ENCODE measurements at places on chromosomes 2 and 18.

GRCh38 chr2:45765007-45765727, 113.7 kb downstream of the PRKCE start:
- no peak for DNase-seq

GRCh38 chr2:159101755-159102489, 133.5 kb downstream of the TANC1 start:
- DNase-seq: no peak

GRCh38 chr2:7588295-7588694, 671.1 kb downstream of the RNF144A start:
- no peak for DNase-seq

DNA sequence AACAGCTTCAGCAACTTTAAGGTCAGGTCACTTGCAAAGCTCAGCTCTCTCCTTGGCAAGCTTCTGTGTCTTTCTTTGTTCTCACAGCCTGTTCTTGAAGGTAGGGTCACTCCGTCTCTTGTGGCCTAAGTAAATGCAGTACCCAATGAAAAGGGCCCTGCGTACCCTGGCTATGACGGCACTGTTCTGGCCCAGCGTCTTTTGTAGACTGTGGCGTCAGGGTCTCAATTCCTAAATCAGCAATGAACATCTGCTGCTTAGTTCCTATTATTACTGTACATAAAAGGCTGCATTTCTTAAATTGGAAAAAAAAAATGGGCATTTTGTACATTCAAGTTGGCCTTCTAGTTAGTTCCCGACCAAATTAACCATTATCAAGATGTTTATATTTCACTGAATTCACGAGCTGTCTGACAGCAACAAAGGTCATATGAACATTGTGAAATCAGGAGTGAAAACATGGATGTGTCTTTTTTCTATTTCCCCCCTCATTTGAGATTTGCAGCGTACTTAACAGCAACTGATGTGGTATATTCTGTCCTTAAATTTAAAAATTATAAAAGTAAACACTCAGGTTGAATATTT, 17.0 kb upstream of the MTCL1 start:
- no peak for DNase-seq

DNA sequence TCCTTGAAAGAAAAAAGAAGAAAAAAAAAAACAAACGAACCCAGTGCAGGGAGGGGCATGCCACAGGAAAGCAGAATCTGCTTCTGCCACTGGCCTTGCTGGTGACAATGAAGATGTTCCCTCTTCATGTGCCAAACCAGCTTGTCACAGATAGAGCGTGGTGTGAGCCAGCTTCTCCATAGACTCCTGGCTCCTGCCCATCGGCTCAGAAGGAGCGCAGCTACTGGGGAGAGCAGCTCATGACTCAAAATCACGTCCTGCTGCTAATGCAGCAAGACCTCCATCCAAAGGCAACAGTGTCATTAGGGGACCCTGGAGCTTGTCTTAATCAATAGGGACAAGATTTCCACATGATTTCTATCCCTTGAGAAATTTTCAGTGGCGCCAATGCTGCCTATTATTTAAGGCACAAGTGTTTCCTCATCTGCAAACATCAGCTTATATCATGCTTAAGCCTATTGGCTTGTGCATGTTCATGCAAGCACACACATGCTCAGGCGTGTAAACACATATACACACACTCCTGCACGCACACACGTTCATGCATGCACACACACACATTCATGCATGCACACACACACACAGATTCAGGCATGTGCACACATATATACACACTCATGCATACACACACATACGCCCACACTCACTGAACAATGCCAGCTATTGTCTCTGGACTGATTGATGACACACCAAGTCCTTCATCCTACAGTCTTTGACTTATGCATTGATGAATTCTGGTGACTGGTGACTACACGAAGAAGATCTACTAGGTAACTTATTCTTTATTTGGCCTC, 682.0 kb upstream of the ID2 start:
- DNase-seq: no peak

GRCh38 chr2:115194623-115195022, 752.2 kb downstream of the DPP10 start:
- DNase-seq: no peak

- no peak for DNase-seq
Measured at GRCh38 chr2:179170901-179171300, 93.7 kb downstream of the SESTD1 start.

DNA sequence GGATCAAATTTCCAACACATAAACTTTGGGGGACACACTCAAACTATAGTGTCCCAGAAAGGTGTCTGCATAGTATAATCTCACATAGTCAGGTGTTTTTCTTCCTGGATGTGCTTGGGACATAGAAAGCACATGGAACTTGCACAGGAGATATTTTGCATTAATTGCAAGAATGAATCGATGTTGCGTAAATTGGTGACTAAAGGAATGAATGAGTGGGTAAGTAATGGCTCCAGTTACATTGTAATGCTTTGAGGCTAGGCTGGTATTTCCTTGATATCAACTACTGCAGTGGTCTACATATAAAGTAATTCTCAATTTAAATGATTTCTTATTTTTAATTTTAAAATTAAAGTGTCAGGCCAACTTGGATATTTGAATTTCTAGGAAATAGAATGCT, 53.4 kb downstream of the SH3RF3 start:
- DNase-seq: no peak

- DNase-seq: no peak
Measured at GRCh38 chr2:240970816-240971215, 27.6 kb upstream of the SNED1 start.

DNA sequence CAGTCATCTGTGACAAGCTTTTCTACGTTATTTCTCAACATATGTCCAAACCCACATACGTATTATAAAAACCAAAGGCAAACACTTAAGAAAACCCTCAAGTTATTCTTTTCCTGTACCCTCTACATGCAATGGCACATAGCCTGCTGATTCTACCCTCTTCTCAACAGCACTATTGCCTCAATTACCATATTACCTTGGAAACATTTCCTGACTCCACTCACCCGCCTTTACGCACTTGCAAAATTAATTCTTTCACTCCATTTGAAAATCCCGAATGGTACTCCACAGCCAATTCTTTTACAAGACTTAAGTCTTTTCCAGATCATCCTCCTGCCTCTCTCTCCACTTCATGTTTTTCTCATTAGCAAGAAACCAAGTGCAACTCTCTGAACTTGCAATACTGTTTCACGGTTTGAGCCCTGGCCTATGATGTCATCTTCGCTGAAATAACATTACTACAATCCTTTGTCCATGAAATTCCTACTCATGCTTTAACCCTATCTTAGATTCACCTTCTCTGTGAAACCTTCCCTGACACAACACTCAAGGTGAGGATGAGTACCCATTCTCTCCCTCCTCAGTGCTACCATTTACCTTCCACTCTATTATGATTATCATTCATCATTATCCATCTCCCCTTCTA, 29.0 kb downstream of the SESTD1 start:
- no peak for DNase-seq

DNA sequence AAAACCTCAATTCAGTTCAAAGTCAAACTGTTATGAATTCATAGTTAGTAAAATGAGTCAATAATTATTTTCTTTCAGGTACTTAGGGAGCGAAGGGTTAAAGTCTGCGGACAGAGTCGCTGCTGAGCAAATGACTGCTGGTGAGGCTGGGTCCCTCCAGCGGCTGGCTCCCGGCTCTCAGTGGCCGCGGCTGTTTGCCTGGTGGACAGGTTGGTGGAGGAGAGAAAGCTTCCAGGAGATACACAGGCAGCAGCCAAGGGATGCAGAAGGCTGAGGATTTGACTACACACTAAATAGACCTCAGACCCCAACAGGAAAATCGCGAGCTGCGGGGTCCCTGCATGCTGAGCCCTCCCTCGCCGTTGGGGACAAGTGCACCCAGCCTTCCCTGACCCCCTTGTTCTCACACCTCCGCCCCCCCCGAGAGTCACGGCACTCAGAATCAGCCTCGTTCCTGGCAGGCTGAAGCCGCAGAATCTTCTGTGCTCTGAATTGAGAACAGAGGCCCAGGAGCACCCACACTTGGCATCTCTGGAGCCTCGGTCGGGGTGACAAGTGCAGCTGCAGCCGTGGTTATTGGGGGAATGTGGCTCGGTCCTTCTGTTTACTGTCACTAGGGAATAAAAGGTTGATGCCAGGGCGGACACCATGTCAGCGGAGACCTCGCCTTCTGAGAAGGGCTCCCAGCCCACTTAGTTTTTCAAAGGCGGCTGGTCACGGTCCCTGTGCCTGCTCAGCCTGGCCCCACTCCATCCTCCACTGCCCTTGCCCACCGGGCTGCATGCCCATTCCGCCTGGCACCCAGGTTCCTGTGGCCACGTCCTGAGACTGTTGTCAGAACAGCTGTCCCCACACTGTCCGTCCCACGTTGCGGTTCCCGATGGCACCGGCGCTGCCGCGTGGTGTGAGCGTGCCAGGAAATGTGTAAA, 74.0 kb downstream of the SLC66A2 start:
- no peak for DNase-seq

DNA sequence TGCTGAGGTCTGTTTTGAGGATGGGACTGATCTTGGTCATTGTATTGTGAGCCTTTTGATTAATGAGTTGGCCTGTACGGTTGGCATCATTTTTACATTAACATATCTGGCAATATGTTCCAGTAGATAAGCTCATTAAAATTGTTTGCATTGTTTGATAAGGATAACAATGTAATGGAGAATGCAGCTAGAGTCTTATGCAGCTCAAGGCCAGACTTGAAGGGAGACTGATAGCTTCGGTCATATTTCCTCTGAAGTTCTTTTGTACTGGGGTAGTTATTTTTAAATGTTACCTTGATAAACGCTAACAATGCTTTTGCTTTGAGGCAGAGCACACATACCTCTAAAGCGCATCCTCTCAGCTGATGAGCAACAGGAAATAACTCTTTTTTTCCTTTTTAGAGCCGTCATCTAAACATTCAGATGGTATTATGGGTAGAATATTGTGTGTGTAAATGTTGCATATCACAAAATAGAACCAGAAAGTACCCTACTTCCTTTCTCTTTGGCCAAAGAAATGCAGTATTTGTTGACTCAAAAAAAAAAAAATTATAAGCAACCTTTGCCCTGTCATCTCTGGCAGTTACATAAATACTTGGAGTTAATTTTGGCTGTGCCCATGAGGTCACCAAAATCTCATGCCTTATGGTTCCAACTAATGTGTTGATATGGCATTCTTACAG, 1.3 kb downstream of the MAPRE2 start:
- DNase-seq: no peak

DNA sequence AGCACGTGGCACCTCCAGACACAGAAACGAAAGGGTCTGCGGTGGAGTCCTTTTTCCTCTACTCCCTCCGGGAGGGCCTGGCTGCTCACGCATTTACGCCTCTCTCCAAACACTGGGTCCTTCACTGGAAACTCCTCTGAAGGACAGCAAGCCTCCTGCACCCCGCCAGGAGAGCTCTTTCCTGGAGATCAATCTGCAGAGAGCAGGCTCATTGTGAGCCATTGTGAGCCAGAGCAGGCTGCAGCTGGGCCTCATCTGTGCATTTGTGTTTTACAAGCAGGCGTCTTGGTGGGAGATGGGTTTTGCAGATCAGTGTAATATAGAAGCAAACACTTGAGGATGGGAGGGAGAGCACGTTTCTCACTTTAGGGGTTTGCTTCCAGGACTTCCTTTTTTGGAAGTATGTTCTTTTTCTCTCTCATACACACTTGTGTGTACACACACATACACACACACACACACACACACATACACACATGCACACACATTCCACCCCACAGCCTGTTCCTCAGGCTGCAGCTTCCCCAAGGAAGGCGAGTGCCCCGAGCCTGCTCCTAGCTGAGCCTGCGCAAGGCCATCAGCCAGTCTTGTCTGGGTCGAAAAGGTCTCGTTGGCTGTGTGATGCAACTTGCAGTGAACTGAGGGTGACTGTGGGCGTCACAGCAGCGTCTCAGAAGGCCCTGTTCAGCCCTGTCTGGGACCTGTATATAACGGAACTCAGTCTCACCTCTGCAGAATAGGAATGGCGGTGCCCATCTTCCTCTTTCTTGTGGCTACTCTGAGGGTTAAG, 163.5 kb downstream of the GLI2 start:
- DNase-seq: no peak

DNA sequence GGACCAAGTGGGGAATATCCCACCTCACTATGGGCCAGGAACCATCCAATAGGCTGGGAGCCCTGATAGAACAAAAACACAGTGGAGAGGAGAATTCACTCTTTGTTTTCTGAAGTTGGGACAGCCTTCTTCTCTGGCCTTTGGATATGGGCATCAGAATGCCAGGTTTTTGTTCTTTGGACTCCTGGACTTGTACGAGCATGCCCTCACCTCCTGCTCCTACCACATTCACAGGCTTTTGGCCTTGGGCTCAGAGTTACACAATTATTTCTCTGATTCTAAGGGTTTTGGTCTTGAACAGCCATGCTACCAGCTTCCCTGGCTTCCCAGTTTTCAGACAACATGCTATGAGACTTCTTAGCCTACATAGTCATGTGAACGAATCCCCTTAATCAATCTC, 732.9 kb upstream of the VRK2 start:
- DNase-seq: no peak

- no peak for DNase-seq
Measured at GRCh38 chr2:109009920-109010610, 21.0 kb upstream of the EDAR start.

DNA sequence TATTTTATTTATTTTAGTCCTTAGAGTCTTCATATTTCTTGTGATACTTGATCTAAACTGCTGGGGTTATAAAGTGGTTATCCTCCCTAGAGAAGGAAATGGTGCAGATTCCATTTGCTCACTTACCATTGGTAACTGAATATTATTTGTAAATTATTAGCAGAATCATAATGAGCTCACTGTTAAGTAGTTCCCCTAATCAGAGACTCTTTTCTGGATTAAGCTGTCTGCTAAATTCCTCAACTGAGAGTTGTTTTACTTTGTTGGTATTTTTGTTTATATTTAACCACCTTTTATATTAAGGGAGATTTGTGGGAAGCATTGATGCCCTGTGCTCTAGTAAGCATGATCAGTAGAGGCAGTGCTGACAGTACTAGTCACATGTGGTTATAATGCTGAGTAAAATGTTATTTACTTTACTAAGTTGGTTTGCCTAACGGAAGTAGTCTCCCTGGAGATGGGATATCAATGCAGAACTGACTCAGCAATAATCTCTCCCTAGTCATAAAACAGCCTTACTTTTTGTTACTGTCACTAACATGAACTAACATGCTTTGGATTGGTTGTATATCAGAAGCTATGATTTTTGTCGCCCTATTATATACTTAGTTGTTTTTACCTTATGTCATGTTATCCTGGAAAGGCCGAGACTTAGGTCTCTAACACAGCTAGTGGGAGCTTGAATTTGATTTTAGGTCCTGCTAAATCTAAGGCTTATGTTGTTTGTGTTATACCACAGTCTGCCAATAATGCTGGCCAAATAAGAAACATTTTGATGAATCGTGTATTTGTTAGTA, 166.7 kb downstream of the MCFD2 start:
- peak; percentile 15 for DNase-seq

DNA sequence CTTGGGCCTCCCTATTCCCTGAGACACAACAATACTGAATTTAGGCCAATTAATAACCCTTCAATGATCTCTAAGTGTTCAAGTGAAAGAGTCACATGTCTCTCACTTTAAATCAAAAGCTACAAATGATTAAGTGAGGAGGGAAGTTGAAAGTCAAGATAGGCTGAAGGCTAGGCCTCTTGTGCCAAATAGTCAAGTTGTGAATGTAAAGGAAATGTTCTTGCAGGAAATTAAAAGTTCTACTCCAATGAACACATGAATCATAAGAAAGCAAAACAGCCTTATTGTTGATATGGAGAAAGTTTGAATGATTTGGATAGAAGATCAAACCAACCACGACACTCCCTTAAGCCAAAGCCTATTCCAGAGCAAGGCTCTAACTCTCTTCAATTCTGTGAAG, 286.9 kb downstream of the MEIS1 start:
- no peak for DNase-seq

Data from SW 1271 (cell line).